NCI-H1930 (cell line): ENCODE measurements at places on chromosomes 12 and 14.
A peak's percentile ranks its signal among the peaks of the same experiment; 100 is the strongest.

DNA sequence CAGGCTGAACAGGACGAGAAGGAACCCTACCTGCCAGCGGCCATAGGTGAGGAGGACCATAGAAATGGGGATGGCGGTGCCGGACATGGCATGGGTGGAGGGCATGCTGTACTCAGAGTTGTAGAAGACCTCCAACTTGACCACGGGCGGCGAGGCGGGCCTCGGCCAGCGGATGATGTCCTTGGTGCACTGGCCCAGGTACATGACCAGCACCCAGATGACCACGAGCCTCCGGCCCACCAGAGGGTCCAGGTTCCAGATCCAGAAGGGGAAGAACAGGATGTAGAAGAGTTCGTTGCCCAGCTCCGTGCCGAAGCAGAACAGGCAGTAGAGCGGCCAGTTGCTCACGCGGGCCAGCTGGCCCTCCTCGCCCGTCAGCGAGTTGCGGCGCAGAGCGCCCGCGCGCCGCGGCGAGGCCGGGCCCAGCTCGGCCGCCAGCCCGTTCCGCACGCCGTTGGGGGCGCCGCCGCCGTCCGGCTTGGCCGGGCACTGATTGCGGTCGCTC is 582 bp downstream of the SGPP1 start:
- DNase-seq, result peak; percentile 32

GRCh38 chr12:111398530-111398929 is 7.2 kb upstream of the SH2B3 start:
- DNase-seq, result no peak

- no peak for DNase-seq
Measured at GRCh38 chr12:44677724-44678123, 198.4 kb downstream of the NELL2 start.

GRCh38 chr12:104749545-104749944 is 208.5 kb downstream of the SLC41A2 start:
- DNase-seq, result no peak

- DNase-seq, result no peak
Measured at GRCh38 chr14:74324931-74325361, 22.2 kb upstream of the ABCD4 start.

- DNase-seq, result no peak
Measured at GRCh38 chr12:97075934-97076630, 169.0 kb downstream of the NEDD1 start.

- no peak for DNase-seq
Measured at GRCh38 chr14:92568621-92569479, 55.3 kb downstream of the RIN3 start.

DNA sequence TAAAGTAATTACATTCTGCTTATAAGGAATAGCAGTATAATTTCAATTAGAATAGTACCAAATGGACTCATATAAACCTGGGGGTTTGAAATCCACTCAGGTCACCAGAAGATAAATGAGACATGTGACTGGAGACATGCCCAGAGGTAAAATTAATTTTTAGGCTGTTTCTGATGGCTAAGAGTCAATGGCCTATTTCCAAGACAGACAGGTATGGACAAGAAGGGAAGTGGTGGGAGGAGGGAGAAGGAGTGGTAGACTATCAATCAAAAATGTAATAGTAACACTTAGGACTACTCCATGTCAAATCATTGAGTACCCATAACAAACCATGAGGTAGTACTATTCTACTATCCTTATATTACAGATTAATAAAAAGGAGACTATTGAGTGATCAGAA is 544.0 kb downstream of the GALC start:
- no peak for DNase-seq

- DNase-seq, result no peak
Measured at GRCh38 chr12:104175726-104176247, 37.8 kb upstream of the NFYB start.
